NCI-H1105 treated with DMSO at 0.1 percent for 48 hours (cell line): ENCODE measurements at places on chromosomes 5 and 9.

- DNase-seq: no peak
Observed at GRCh38 chr9:124392254-124392870, 22.9 kb downstream of the PSMB7 start.

DNA sequence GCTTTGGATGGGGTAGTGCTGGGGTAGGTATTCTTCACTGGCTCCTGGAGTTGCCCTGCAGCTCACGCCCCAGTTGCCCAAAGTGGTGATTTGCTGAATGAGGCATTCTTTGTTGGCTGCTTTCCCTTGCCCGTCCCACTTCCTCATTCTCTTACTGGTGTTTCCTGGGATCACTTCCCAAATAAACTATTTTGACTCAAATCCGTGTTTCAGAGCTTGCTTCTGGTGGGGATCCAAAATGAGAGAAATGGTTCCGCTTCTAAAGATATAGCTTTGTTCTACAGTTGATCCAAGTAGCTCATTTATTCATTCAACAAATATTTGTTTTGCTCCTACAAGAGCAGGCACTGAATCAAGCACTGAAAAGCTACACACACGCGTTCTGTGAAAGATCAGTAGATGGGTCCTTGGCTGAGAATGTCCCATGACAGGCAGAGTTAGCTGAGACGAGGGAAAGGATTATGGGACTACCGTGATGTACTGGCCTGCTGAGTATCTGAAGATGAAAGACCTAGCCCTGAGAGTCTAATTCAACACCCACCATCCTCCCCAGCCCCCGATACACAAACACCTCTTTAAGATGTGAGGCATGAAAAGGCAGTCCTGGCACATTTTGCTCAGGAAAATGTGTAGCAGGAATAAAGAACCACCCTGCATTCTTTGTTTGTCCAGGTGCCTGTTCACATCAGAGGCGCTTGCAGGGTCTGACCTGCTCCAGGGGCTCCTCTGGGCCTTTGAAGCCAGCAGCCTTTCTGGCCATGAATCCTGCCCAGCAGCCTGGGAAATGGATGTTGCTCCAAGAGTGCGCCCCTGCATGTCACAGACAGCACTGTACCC, 143.1 kb upstream of the RANBP3L start:
- no peak for DNase-seq

GRCh38 chr9:5863092-5863746, 27.5 kb upstream of the MLANA start:
- DNase-seq: no peak

DNA sequence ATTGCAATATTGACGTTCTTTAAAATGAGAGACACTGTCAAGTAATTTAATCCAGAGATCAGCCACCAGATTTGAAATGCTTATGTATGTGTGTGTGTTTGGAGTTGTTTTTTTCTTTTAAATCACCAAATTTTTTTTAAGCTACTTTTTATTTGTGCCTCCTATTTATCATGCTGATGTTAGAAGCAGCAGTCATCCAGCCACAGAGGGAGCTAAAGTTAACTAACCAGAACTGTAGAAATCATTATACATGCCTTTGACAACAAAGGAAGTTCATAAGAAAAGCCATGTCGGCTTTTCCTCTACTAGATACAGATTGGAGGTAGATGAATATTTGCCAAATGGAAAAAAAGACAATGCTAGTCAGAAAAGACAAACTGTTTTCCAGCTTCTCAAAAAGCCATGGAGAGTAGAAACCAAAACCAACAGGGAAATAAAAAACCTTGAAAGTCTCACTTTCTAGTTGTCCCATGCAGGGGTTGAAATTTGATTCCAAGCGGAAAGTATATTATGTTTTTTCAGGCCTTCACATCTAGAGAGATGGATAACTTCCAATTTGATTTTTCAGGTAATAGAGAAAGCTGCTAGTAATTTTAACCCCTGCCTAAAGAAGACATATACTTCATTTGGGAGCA, 4.5 kb downstream of the PURA start:
- no peak for DNase-seq

- no peak for DNase-seq
Observed at GRCh38 chr5:146697211-146697610, 181.2 kb upstream of the GPR151 start.

DNA sequence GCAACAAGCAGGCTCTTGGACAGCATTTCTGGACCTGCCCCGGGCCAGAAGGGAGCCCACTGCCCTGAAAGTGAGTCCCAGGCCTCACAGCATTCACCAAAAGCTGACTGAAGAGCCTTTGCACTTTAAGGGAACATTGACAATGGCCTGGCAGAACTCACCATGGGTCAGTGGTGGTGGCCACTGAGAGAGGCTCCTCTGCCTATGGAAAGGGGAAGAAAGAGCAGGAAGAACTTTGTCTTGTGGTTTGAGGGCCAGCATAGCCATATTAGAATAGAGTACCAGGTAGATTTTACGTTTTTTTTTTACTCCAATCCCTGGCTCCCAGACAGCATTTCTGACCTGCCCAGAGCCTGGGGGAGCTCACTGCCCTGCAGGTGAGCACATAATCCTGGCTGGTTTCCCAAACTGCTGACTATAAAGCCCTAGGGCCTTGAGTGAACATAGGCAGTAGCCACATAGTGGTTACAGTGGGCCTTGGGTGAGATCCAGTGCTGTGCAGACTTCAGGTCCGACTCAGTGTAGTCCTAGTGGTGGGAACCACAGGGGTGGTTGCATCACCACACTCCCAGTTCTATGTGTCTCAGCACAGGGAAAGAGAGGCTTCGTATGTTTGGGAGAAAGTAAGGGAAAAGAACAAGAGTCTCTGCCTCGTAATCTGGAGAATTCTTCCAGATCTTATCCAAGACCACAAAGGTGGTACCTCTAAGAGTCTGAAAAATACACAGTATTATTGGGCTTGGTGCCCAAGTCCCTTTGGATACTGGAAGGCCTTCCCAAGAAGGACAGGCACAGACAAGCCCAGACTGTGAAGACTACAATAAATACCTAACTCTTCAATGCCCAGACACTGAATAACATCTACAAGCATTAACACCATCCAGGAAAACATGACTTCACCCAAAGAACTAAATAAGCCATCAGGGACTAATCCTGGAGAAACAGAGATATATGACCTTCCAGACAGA, 89.5 kb downstream of the TSSK1B start:
- peak; percentile 4 for DNase-seq

DNA sequence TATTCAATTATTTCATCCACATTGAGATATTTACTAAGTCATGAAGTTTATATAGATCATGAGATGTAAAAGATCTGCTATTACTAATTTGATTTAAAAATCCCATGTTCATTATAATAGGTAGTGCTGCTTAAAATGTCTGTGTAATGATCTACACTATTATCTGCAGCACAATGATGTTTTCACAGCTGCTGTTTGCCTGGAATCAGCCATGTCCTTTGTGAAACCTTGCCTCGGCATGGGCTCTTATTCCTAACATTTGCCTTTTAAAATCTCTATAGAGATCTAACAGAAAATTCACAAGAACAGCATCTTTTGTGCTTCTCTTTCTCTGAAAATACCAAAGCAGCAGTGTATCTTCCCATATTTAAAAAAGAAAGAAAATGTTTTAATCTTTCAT, 444.6 kb downstream of the PTPRD start:
- DNase-seq: peak; percentile 83

GRCh38 chr5:103910011-103910410, 347.4 kb upstream of the NUDT12 start:
- DNase-seq: no peak
